Karpas-422 (cell line): ENCODE measurements at places on chromosomes 11 and 22.
A peak's percentile ranks its signal among the peaks of the same experiment; 100 is the strongest.

GRCh38 chr11:126396965-126397364 is 41.5 kb downstream of the ST3GAL4 start:
- DNase-seq, result no peak

GRCh38 chr11:5592615-5593014 is 3.8 kb upstream of the TRIM6 start:
- DNase-seq, result no peak

GRCh38 chr11:3947061-3947460 is 91.6 kb downstream of the STIM1 start:
- DNase-seq, result no peak

- no peak for DNase-seq
These were observed 10.4 kb downstream of the CHRDL2 start for GRCh38 chr11:74720596-74721478.

DNA sequence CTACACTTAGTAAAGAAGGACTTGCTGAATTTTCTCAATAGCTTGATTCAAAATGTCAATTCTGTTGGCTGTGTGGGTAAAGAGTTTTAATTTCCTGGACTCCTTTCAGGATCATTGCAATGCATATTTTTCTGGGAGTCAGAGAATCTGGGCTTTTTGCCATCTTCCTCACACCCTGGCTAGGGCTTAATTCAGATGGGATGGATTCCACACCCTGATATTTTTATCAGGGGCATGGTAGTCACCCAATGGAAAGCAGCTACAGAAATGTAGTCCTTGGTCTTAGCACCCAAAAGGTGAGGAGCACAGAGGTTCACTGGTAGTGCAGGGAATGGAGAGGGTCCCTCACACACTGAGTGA is 79.3 kb downstream of the SGSM3 start:
- no peak for DNase-seq

DNA sequence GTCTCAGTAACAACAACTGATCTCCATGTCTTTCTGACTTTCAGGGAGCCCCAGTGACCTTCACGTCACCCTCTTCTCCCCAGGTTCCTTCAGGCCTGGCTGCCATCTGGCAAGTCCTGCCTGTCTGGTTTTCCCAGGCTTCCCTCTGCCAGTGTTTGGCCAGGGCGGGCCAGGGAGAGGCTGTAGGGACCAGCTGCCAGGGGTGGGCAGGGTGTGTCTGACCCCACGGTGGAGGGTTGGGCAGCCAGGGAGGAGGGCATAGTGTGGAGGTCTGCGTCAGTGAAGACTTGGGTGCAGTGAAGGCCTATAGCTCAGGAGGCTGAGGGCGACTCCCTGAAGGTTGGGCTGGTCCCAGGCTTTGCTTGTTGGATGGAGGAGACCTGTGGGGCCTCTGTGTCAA is 11.9 kb upstream of the MRGPRX2 start:
- DNase-seq, result no peak

DNA sequence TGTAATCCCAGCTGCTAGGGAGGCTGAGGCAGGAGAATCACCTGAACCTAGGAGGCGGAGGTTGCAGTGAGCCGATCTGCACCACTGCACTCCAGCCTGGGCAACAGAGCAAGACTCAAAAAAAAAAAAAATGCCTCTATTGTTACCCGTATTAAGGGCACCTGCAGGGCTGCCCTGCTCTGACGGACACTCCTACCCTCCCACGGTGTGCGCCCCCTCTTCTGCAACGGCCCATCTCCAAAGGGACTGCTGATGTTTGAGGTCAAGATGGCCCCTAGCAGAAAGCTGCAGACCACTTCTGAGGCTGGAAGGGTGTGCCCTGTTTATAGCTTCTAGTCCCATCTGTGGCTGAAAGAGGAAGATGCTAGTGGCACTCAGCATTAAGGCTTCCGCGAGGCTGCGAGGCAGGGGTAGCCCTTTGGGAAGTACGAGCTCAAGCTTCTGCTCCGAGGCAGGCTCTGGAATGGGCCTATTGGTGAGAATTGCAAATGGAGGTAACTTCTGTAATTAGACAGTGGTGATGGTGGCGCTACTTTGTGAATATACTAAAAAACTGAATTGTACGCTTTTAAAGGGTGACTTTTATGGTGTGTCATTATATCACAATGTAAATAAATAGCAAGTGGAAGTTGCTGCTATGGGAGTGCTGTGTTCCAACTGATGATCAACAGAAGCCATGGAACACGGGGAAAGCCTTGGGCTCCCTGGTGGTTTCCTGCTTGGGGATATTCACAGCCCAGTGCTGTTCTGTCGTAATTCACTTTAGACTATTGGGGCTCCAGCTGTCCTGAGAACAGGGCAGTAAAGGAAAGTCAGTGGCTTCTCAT is 24.3 kb downstream of the ARFGAP2 start:
- DNase-seq, result peak; percentile 85

DNA sequence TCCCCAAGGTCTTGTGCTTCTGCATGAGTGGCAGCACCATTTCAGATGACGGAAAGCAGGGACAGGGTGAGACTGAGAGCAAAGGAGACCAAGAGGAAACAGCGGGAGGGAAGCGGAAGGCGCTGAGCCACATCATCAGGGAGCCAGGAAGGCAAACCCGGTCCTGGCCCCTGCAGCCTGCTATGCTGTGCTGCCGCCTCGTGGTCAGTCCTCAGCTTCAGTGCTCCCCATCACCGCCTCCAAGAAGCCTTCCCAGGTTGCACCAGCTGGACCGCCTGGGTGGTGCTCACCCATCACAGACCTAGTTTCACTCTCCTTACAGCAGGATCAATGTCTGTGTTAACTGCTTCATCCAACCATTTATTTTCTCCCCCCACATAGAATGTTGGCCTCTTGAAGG is 73.0 kb upstream of the PHF21B start:
- no peak for DNase-seq

DNA sequence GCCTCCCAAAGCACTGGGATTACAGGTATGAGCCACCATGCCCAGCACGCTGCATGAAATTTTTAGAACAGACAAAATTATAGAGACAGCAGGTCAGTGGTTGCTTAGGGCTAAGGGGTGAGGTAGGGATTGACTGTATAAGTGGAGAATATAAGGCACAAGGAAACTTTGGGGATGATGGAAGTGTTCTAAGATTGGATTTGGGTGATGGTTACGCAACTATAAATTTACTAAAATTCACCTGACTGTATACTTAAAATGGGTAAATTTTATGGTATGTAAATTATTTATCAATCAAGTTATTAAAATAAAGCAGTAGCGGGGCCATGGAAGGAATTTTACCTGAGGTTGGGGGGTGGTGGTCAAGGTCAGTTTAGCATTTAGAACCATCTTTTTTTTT is 16.4 kb upstream of the POLD3 start:
- no peak for DNase-seq

DNA sequence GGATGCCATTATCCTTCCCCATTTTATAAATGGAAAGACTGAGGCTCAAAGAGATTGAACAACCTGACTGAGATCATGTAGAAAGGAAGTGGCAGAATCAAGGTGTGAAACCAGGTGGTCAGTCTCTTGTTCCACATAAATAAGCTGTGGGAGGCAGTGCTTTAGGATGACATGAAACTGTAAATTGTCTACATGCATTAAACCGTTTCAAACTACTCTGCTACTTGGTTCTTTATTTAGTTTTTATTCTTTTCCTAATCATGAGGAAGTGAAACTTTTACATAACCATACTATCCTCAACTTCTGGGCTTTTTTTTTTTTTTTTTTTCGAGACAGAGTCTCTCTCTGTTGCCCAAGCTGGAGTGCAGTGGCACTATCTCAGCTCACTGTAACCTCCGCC is 34.9 kb downstream of the CADM1 start:
- peak; percentile 51 for DNase-seq

DNA sequence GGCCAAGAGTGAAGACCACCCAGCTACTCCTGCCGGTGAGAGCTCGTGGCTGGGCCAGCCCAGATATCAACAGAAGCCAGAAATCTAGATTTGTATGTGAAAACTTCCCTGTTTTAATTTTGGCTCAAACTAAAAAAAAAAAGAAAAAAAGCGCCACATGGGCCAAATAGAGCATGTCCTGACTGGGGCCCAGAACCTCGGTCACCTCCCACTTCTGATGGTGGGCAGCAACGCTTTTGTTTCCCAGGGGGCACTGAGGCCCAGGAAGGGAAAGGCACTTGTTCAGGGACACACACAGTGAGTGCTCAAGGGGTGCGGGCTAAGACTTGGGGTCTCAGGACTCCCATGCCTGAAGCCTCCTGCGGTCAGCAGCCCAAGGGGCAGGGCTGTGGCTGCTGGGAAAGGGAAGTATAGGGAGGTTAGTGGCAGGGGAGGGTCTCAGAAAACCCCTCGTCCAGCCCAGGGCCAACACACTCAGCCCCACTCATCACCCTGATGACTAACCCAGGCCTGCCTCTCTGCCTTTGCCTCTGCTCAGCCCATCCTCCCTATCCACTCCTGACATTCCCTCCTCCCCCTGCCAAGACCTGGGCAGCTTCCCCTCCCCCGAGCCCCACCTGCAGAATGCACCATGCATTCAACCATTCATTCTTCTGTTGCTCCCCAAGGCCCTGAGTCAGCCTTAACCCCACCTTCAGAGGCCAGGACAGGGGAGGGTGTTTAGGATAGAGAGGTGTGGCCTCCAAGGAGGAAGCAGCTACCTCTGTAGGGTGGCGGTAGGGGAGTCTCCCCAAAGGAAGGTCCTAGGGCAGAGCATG is 30.0 kb upstream of the TCF20 start:
- DNase-seq, result peak; percentile 95

GRCh38 chr22:16963189-16963945 is 44.7 kb downstream of the GAB4 start:
- no peak for DNase-seq

DNA sequence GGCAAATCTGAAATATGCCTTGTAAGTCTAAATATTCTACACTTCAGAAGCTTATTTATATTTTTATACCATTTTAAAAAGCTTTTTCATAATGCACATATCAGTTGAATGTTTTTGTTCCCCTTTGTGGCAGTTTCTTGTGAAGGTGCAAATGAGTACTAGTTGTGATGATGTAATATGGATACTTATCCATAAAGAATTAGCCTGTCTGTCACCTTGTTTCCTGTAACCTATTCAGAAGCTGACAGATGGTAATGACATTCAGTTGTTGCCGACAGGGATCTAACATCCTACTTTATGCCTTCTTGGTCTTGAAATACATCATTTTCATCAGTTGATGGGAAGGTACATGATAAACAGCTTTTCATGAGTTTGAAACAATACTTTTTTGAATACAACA is 2.9 kb downstream of the QSER1 start:
- DNase-seq, result no peak

DNA sequence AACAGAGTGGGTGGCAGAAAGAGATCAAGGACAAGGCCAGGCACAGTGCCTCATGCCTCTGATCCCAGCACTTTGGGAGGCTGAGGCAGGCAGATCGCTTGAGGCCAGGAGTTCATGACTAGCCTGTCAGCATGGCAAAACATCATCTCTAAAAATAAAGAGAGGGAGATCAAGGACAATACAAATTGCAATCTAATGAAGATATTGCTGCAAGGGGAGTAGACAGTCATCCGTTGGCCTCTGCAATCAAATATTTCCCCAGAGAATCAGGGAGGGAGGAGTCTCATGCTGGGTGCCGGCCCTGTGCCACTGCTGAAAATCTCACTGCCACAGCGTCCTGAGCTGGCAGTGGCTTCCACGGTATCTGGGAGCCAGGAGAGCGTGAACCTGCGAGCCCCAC is 19.4 kb upstream of the IL17RA start:
- DNase-seq, result no peak

- no peak for DNase-seq
These were observed 21.5 kb upstream of the EMID1 start for GRCh38 chr22:29183971-29184848.

GRCh38 chr11:113674397-113674685 is 31.8 kb downstream of the TMPRSS5 start:
- DNase-seq, result no peak

DNA sequence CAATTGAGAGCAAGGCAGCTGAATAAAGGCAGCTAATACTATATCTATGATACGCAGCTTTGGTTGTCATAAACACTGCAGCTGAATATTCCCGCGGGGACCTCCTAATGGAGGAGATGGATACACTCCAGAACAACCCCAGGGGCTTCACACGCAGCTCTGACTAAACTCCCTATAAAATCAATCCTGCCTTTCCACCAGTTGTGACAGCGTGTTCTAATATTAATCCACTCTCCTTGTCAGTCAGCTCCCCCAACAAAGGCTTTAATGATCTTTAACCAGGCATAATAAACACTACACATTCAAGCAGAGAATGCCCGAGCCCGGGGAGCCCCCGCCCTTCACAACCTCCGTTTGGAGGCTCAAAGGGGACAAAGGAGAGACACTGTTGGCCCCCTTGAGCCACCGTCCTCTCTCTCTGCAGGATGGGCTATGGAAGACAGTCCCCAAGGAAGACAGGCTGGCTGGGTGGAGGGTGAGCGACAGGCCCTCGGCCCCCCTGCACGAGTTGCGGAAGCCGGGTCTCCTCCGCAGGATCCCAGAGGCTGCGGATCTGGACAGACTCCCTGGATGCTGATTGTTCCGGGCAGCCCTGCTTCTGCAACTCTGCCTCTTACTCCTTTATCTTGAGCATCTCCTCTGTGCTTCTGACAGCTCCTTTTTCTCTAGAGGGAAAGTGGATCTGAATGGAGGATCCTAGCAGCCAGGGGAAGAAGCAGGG is 565.2 kb downstream of the BUD13 start:
- no peak for DNase-seq

GRCh38 chr11:65700399-65700798 is 11.7 kb upstream of the KAT5 start:
- peak; percentile 65 for DNase-seq

- peak; percentile 82 for DNase-seq
These were observed 123.8 kb downstream of the DDX10 start for GRCh38 chr11:108788565-108789199.

DNA sequence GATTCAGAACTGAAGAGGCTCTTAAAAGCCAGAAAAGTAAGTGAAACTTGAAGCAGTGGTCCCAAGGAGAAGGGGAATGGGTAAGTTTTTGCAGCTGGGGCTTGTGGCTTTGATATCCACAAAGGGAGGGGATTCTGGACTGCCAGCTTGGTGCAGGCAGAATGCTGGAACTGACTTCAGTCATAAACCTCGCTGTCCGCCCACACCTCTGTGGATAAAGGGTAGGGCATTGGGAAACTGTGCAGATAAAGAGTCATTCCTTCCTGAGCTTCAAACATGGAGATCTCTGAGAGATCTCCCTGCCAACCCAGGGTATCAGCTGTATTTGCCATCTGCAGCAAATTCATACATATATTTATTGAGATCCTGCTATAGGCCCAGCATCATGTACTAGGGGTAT is 124.3 kb upstream of the OR9Q1 start:
- DNase-seq, result no peak
